ENCODE measurements at places on chromosomes 12 and 14. TPM values are rescaled to one million over a fixed set of nuclear protein-coding genes. Genes with fewer than 3 reads are reported as not detected.

The RD3L gene
- total RNA-seq = not detected

The NRL gene
- total RNA-seq = 1.6 TPM

The TIGAR gene
- total RNA-seq = 18.0 TPM

The ALDH2 gene
- total RNA-seq = 32.6 TPM

The GCH1 gene
- total RNA-seq = 9.2 TPM

The NPFF gene
- total RNA-seq = 0.57 TPM

The MDP1 gene
- 12.6 TPM for total RNA-seq

The TNS2 gene
- 7.7 TPM for total RNA-seq

The SERPINA12 gene
- total RNA-seq = not detected

The OR10A7 gene
- total RNA-seq = not detected

The TBPL2 gene
- not detected for total RNA-seq

The BEGAIN gene
- 1.3 TPM for total RNA-seq

The FGF23 gene
- 0.24 TPM for total RNA-seq

The MMP17 gene
- 67.1 TPM for total RNA-seq

The NPAS3 gene
- 3.2 TPM for total RNA-seq

The SLC25A47 gene
- total RNA-seq = not detected

The APEX1 gene
- 308 TPM for total RNA-seq

The SLC41A2 gene
- total RNA-seq = 3.8 TPM

The FAM181A gene
- total RNA-seq = not detected

The CCND2 gene
- total RNA-seq = 261 TPM

The TSPAN11 gene
- 6.1 TPM for total RNA-seq

The DBX2 gene
- total RNA-seq = 0.27 TPM

The CLEC6A gene
- 0.11 TPM for total RNA-seq

The GLIPR1L1 gene
- 0.69 TPM for total RNA-seq

The ESRRB gene
- total RNA-seq = 1.4 TPM

The C12orf56 gene
- total RNA-seq = 2.5 TPM

The C12orf50 gene
- not detected for total RNA-seq

The HAL gene
- 0.23 TPM for total RNA-seq

The OR6C65 gene
- not detected for total RNA-seq

The KCNJ8 gene
- 1.9 TPM for total RNA-seq

The C3AR1 gene
- total RNA-seq = not detected

The CLEC12A gene
- total RNA-seq = not detected

The WNT5B gene
- 4.6 TPM for total RNA-seq

The KLHL33 gene
- total RNA-seq = 0.17 TPM

The METTL17 gene
- 98.1 TPM for total RNA-seq

The SLC5A8 gene
- total RNA-seq = 0.07 TPM

The OVCH1 gene
- total RNA-seq = 0.25 TPM

The CCDC198 gene
- not detected for total RNA-seq

The CD163L1 gene
- 0.32 TPM for total RNA-seq

The RFX4 gene
- 0.14 TPM for total RNA-seq
